Activated CD4-positive, alpha-beta memory T cell treated with anti-CD3 and anti-CD28 coated beads, Interleukin-2, amount 10 ng/mL, durations not matched to agents 7 days and 5 days (primary cell): ENCODE measurements at places on chromosomes 1 and 21.

GRCh38 chr1:55044617-55045397, 5.5 kb downstream of the PCSK9 start:
- no peak for DNase-seq

DNA sequence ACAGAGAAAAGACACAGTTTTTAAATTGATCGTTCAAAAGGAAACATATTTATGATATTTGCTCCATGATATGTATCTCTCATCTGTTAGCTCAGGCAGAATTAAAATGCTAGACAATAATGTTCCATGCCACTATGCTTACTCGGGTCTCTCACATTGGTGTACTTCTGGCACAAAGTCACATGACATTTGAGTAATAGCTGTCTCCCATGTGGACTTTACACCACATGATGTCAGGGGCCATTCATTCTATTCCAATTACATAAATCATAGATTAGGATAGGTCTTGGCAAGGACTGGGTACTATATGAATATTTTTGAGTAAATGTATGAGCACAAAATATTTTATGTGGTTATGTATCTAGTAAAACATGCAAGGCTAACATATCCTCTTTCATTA, 648.4 kb downstream of the PLA2G4A start:
- no peak for DNase-seq

DNA sequence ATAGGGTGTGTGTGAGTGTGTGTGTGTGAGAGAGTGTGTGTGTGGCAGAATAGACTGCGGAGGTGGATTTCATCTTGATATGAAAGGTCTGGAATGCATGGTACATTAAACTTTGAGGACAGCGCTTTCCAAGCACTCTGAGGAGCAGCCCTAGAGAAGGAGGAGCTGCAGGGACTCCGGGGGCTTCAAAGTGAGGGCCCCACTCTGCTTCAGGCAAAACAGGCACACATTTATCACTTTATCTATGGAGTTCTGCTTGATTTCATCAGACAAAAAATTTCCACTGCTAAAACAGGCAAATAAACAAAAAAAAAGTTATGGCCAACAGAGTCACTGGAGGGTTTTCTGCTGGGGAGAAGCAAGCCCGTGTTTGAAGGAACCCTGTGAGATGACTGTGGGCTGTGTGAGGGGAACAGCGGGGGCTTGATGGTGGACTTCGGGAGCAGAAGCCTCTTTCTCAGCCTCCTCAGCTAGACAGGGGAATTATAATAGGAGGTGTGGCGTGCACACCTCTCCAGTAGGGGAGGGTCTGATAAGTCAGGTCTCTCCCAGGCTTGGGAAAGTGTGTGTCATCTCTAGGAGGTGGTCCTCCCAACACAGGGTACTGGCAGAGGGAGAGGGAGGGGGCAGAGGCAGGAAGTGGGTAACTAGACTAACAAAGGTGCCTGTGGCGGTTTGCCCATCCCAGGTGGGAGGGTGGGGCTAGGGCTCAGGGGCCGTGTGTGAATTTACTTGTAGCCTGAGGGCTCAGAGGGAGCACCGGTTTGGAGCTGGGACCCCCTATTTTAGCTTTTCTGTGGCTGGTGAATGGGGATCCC, 18.3 kb upstream of the HDAC1 start:
- DNase-seq: peak; percentile 81

- no peak for DNase-seq
These were observed 14.9 kb downstream of the TCP10L start for GRCh38 chr21:32570456-32570855.

DNA sequence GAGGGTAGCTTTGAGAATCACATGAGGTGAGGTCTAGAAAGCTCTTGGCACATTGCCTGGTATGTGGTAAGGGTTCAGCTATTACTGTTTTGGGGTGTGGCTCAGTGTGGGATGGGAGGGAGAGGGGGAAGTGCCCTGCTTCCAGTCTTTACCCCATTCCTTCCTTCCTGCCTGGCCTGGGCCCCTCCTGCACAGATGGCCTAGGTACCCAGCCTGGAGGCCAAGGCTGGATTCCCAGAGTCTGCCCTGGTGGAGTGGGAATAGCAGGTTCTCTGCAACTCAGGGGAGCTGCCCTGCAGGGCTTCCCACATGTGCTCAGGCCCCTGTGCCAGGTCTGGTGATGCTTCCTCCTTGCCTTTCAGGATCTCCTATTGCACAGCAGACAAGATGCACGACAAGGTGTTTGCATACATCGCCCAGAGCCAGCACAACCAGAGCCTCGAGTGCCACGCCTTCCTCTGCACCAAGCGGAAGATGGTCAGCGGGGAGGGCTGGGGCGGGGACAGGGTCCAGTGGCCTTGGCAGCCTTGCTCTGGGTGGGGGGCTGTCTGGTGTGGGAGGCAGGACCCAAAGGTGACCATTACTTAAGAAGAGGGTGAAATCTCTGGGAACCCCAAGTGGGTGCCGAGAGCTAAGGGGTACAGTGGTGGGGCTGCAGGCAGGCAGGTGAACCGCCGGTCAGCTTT, 13.5 kb downstream of the LDLRAP1 start:
- peak; percentile 43 for DNase-seq

DNA sequence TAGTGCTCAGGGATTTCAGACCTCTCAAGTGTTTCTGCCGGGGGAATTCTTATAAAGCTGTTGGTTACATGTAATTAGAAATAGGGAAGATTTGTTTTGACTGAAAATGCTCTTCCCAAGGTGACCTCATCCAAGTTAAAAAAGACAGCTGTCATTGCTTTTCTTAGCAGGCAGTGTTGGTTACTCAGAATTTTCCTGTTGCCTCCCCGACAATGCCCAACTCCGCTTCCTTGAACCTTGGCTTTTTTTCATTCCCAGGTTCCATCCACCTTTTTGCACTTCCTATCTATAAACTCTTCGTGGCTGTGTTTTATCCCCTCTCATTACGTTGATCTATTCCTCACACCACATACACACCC, 825 bp upstream of the DPH5 start:
- no peak for DNase-seq

- DNase-seq: no peak
These were observed 125.4 kb upstream of the WNT4 start for GRCh38 chr1:22268327-22268726.

- no peak for DNase-seq
These were observed 13.6 kb upstream of the NDC1 start for GRCh38 chr1:53851571-53852285.

DNA sequence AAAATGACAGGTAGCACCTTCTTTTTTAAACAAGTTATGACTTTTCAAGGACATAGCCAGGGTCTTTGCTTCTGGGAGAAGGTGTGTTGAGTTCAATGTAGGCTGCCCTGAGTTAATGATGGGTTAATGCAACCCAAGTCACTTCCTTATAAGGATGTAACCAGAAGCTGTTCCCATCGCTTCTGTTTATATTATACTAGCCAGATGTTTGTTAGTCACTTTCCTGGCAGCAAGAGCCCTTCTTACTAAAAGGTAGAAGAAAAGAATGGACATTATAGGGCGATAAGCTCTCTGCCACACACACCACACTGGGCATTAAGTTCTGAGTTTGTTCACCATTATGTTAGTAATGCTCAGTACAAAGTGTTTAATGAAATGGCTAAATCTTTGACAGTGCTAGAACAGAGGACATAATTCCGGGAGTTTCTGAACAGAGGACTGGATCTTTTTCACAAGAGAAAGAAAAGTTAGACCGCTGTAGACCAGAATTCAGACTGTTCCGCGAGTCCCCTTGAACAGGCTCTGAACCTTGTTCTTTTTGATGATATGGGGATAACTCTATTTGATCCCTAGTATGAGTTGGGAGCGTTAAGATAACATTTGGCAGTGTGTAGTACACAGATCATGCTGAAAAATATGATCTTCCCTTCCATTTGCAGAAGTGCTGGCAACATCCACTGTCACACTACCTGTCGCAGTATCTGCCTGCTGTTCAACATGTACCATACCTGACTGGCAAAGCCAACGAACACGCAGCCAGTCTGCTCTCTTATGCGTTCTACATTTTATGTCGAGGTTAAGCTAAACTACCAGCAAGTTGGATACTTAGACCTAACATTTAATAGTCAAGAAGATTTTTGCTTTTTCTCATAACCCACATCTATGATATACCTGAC, 41.0 kb downstream of the DEGS1 start:
- no peak for DNase-seq

- DNase-seq: no peak
These were observed 3.5 kb upstream of the GNG12 start for GRCh38 chr1:67836769-67837168.

GRCh38 chr1:200342511-200343311, 67.1 kb downstream of the ZNF281 start:
- DNase-seq: no peak

- no peak for DNase-seq
These were observed 427.2 kb upstream of the VAMP3 start for GRCh38 chr1:7343882-7344281.

DNA sequence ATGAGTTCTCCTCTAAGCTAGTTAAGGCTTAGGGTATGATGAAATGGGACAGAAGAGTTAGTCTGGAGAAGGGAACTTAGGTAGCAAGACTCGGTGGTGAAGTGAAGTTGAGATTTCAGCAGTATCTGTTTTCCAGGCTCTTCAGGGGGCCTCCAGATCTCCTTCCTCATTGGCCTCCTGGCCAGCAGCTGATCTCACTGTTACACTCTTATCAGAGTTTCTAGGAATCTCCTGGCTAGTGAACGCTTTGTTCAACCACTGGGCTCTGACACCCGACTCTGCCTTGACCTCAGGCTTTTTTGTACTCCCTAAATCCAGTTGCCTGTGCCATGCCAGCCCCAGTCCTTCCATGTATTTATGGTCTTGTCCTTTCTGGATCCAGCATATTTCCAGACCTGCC, 311.0 kb downstream of the ASTN1 start:
- no peak for DNase-seq

GRCh38 chr1:115051850-115052249, 22.2 kb downstream of the TSHB start:
- DNase-seq: no peak

- no peak for DNase-seq
These were observed 523.2 kb downstream of the MATN1 start for GRCh38 chr1:30200161-30200560.

- DNase-seq: no peak
These were observed 34.9 kb downstream of the CHML start for GRCh38 chr1:241605146-241605805.

DNA sequence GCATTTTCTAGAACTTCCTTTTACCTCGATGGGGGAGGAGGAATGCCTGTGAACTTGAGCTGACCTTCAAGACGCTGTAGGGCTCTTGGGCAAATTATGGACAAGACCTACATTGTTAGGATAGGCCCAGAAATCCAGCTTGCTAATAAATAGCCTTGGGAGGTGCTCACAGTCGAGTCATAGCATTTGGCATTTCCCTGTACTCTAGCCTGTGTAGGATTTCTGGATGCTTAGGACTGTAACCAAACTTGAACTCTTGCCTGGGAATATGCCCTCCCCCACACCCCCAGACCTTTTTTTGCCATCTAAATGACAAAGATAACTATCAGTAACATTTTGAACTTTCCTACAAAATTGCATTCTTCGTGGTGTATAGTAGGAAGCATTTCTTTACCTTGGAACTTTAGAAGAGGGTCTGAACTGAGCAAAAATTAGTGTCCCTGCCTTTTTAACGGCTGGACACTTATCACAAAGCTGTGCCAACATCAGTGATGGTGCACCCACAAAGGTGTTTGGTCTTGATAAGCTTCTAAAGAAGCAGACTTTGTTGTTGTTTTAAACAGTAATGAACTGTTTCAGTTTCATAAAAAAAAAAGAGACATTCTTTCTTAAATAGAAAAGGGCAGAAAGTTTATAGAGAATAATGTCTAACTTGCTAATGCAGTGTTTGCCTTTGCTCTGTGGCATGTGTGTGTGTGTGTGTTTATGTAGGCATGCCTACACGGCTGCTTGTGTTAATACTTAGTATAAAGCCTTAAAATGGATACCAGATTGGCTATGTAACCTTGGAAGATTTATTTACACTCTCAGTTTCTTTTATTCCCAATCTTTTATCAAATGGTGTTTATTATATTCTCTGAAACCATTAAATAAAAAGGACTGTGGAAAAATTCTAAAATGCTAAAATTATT, 88.2 kb downstream of the NFIA start:
- no peak for DNase-seq

GRCh38 chr1:203663821-203664220, 37.2 kb downstream of the ATP2B4 start:
- no peak for DNase-seq

GRCh38 chr1:116302281-116302680, 70.8 kb upstream of the ATP1A1 start:
- DNase-seq: no peak

DNA sequence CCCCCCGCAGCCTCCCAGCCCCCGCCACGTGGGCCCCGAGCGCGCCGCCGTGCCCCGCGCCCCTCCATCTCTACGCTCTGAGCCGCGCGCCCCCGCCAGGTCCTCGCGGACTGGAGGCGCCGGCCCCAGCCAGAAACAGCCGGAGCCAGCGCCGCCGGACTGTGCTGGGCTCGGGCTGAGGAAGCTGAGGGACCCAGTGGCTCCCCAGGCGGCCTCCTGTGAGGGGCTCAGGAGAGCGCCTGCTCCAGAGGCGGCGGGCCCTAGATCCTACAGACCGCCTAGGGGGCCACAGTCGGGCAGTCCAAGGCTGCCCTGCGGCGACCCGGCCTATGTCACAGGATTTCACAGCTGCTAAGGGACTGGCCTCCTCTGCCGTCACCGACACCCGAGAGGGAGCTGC, 82.1 kb downstream of the NENF start:
- no peak for DNase-seq

DNA sequence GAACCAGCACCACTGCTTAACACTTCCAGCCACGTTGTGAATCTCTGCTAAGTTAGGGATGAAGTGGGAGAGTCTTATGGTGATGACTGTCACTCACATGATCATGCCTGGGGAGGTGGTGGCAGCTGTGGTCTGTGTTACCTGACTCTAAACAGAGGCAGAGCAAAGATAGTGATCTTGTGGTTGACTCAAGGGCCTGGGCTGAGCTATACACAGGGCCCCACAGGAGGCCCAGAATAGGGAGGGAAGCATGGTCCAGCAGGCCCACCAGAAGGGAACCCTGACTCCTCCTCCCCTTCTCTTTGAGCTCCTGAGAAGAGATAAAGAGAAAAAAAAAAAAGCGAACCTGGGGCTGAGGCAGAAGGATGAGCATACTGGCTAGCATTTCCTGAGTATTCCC, 55.0 kb downstream of the PLXNA2 start:
- peak; percentile 21 for DNase-seq

DNA sequence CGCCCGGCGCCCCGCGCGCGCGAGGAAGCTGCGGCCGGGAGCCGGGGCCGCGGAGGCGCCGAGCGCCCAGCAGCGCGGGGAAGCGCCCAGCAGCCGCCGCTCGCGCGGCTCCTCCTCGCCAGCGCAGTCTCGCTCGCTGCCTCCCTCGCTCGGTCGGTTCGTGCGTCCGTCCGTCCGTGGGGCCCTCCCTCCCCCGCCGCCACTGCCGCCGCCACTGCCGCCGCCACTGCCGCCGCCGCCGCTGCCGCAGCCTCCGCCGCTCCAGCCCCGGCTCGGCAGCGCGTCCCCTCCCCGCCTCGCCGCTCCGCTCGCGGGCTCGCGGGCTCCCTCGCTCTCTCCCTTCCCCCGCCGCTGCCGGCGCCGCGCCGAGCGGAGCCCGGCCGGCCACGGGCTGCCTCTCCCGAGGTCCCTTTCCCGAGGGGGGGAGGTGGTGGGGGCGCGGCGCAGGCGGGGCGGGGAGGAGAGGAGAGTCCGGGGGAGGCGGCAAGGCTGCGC, at the start of gene KCND3:
Gene KCND3 (minus strand): TSS at position 138 of the 495 bp plus-strand sequence.
- no peak for DNase-seq
